ENCODE measurements at places on chromosomes 12 and 14. TPM values are rescaled to one million over a fixed set of nuclear protein-coding genes. Genes with fewer than 3 reads are reported as not detected.
A peak's percentile ranks its signal among the peaks of the same experiment; 100 is the strongest.

Gene CPNE8
- total RNA-seq: not detected

DNA sequence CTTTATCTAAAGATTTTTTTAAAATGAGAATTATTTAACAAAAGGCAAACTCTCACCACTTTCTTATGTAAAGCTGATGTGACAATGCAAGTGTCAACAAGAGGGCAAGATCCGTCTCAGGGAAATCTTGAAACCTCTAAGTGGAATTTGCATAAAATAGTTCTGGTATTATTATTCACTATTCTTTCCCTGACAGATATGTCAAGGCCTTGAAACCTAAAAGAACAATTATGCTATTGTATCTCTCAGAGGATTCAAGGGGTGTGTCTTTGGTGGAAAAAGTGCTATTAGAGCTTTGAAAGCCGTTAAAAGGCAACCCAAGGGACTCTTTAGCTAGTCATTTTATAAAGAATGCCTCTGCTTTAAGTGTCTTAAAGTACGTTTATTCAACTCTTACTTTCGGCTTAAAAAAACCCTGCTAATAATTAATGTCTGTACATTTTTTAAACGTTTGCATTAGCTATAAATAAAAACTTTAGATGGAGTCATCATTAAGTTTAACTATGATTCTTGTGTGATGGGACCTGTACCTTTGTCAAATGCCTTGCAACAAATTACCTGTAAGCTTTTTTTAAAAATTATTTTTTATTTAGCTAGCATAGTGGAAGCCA lies 585.5 kb downstream of the VRK1 start:
- no peak overlapping the region for H3K4me3 ChIP-seq
- H3K27ac ChIP-seq: no peak overlapping the region
- no peaks in the 10 kb centered on the region for H3K4me1 ChIP-seq
- no peaks in the 10 kb centered on the region for H3K36me3 ChIP-seq

DNA sequence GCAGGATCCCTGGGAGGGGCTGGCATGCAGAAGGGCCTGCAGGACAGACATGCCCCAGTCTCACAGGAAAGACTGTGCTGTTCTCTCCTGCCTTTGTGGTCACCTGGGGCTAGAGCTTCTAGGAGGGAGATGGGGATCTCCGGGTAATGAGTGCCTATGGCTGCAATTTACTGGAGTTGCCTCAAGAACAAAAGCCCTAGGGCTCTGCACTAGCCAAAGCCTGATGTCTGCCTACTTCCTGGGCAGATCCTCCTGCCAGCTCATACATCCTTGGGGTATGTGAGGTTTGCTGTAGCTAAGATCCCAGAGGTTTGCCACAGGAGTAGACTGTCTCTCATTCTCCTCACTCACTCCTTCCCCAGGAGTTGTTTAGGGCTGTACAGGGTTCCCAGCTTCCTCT lies 106.9 kb upstream of the PPFIA2 start:
- no peaks in the 10 kb centered on the region for H3K27me3 ChIP-seq
- no peaks in the 10 kb centered on the region for H3K4me1 ChIP-seq
- DNase-seq: no peak
- H3K27ac ChIP-seq: no peak overlapping the region
- H3K36me3 ChIP-seq: no peaks in the 10 kb centered on the region
- no peak overlapping the region for H3K4me3 ChIP-seq

GRCh38 chr14:75821831-75822521 lies 159.8 kb downstream of the TGFB3 start:
- H3K27me3 ChIP-seq: no peaks in the 10 kb centered on the region
- H3K36me3 ChIP-seq: no peaks in the 10 kb centered on the region
- peaks cover 19% of the 10 kb centered on the region for H3K4me1 ChIP-seq
- no peak for DNase-seq
- H3K27ac ChIP-seq: peak overlapping the region; percentile 12

Gene PTPN6
- total RNA-seq: not detected

DNA sequence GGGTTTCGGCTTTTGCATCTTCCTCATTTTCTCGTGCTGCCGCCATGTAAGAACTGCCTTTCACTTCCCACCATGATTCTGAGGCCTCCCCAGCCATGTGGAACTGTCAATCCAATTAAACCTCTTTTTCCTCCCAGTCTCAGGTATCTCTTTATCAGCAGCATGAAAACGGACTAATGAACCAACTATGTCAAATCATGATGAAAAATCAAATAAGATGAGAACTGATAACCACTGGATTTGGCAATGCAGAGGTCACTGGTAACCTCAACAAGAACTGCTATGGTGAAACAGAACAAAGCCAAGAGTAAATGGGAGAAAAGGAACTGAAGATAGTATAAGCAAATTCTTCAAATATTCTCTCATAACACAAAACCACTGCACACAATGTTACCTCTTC lies 6.0 kb downstream of the EML5 start:
- H3K4me3 ChIP-seq: no peak overlapping the region
- H3K27me3 ChIP-seq: peaks cover 24% of the 10 kb centered on the region
- no peak overlapping the region for H3K27ac ChIP-seq
- DNase-seq: no peak

Gene ANAPC5
- total RNA-seq: 107 TPM

Gene KRT77
- not detected for total RNA-seq

Gene GZMH
- not detected for total RNA-seq

Gene ANO2
- total RNA-seq: not detected

Gene DHRS2
- 1.2 TPM for total RNA-seq

DNA sequence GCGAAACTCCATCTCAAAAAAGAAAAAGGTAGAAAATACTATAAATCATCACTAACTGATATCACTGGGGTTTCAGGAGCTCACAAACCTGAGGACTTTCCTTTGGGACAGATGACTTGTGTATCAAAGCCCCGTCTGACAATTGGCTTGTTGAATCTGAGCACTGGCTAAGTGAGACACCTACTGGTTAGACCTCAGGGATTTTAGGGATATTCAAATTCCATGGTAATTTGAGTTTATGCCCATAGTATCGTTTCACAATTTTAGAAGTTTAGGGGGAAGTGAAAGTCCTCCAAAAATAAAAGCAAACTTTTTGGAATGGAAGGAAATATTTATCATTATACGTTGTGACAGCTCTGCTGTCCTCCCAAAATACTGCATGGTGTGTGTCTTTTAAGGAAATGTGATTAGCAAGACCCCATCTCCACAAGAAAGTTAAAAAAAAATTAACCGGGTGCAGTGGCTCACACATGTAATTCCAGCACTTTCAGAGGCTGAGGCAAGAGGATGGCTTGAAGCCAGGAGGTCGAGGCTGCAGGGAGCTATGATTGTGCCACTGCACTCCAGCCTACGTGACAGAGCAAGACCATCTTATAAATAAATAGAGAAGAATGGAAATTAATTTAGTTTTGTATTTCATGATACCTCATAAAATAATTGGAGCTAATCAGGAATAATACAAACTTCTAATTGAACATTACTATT lies 49.2 kb downstream of the FBXL14 start:
- no peaks in the 10 kb centered on the region for H3K36me3 ChIP-seq
- H3K27ac ChIP-seq: no peak overlapping the region
- no peak for DNase-seq
- H3K4me1 ChIP-seq: no peaks in the 10 kb centered on the region
- no peak overlapping the region for H3K4me3 ChIP-seq

- no peaks in the 10 kb centered on the region for H3K36me3 ChIP-seq
- H3K27ac ChIP-seq: no peak overlapping the region
- DNase-seq: no peak
- no peaks in the 10 kb centered on the region for H3K4me1 ChIP-seq
- no peaks in the 10 kb centered on the region for H3K27me3 ChIP-seq
Measured at GRCh38 chr14:46653031-46653755, 1.6 kb upstream of the RPL10L start.

DNA sequence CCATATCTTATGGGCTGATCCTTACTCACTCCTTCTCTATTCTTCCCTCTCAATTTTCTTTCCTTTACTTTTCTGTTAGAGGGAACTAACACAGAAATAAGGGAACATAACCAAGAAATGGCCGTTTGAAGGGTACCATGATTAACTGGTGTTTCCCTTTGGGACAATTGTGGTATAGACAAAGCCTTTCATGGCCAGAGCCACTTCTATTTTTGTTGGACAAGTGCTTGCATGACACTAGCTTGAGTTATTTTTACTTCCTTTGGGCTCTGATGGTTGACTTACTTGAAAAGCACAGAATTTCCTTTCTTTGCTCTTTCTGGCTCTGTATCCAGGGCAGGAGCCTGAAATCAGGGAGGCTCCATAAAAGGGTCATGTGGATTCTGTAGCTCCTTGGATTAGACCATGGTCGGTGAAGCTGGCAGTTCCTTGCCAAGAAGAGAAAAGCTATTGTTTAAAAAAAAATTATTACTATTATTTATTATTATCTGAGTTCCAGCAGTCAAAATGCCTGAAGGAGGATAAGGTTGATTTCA lies 130.6 kb downstream of the KTN1 start:
- DNase-seq: no peak
- H3K4me1 ChIP-seq: peaks cover 13% of the 10 kb centered on the region
- H3K36me3 ChIP-seq: no peaks in the 10 kb centered on the region
- no peak overlapping the region for H3K4me3 ChIP-seq
- no peaks in the 10 kb centered on the region for H3K27me3 ChIP-seq

- H3K4me3 ChIP-seq: no peak overlapping the region
- no peak for DNase-seq
- no peaks in the 10 kb centered on the region for H3K36me3 ChIP-seq
- H3K4me1 ChIP-seq: no peaks in the 10 kb centered on the region
- H3K27ac ChIP-seq: no peak overlapping the region
Measured at GRCh38 chr12:68224613-68225285, 861 bp downstream of the IL26 start.

GRCh38 chr14:23284654-23285529 lies 1.0 kb downstream of the HOMEZ start:
- no peak overlapping the region for H3K27ac ChIP-seq
- H3K4me3 ChIP-seq: peak overlapping the region; percentile 62
- peaks cover 21% of the 10 kb centered on the region for H3K4me1 ChIP-seq
- H3K27me3 ChIP-seq: no peaks in the 10 kb centered on the region
- no peaks in the 10 kb centered on the region for H3K36me3 ChIP-seq
- no peak for DNase-seq

GRCh38 chr14:39731912-39732311 lies 299.7 kb upstream of the FBXO33 start:
- no peak for DNase-seq
- no peak overlapping the region for H3K27ac ChIP-seq
- no peaks in the 10 kb centered on the region for H3K27me3 ChIP-seq
- no peak overlapping the region for H3K4me3 ChIP-seq

Gene ERBB3
- total RNA-seq: not detected
